ENCODE measurements at places on chromosomes 5 and 9. TPM values are rescaled to one million over a fixed set of nuclear protein-coding genes. Genes with fewer than 3 reads are reported as not detected.

- H3K4me1 ChIP-seq, result no peaks in the 10 kb centered on the region
- H3K27ac ChIP-seq, result no peak overlapping the region
- DNase-seq, result no peak
- no peaks in the 10 kb centered on the region for H3K27me3 ChIP-seq
- no peak overlapping the region for H3K4me3 ChIP-seq
These were observed 470.6 kb upstream of the MPDZ start for GRCh38 chr9:13750061-13750460.

DNA sequence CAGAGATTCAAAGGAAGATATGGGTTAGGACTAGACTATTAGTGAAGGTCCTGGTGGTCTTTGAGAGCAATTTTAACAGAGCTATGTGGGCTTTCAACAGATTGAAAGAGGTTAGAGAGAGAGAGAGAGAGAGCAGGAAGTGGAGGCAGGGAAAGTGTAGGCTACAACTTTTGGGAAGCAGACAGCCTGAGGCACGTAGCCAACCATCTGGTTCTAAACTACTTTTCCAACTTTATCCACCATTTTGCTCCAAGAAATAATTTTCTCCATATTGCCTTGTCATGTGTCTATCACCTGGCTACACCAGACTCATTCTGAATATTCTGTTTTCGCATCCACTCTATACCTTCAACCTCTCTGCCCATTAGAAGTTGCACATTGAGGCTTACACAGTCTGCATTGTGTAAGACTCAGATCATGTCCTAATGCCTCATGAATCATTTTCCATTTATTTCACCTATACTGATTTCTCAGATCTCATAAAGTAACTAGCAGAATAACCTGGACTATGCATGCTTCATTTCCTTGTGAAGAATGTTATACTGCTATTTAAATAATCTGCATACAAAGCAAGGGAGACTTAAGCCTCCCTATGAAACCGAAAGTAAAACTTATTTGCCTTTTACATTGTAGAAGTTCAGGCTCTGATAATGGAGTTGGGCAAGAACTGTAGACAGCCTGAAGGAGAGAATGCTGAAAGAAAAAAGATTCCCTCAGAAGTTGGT is 235.6 kb downstream of the ELAVL2 start:
- H3K4me1 ChIP-seq, result no peaks in the 10 kb centered on the region
- H3K27ac ChIP-seq, result no peak overlapping the region
- H3K27me3 ChIP-seq, result no peaks in the 10 kb centered on the region
- no peak for DNase-seq
- H3K36me3 ChIP-seq, result no peaks in the 10 kb centered on the region
- H3K4me3 ChIP-seq, result peak overlapping the region; percentile 14

DNA sequence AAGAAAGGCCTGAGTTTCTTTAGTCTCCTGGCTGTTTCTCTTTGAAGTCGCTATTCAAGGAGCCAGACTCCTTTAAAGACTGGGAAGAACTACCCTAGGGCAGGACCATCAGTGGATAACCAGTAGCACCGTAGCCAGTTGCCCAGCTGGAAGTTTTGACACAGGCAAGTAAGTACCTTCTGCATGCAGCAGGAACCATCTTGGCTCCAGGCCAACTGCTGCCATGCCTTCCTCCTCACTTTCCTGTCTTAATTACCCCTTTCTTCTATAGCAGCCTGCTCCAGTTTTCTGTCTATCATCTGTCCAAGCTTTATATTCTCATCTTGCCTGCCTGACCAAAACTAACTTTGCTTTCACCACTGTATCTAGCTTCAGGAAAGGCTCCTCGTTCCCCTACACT is 149.7 kb upstream of the SV2C start:
- H3K4me3 ChIP-seq, result no peak overlapping the region
- no peaks in the 10 kb centered on the region for H3K36me3 ChIP-seq
- no peak for DNase-seq
- no peaks in the 10 kb centered on the region for H3K27me3 ChIP-seq
- no peak overlapping the region for H3K27ac ChIP-seq

DNA sequence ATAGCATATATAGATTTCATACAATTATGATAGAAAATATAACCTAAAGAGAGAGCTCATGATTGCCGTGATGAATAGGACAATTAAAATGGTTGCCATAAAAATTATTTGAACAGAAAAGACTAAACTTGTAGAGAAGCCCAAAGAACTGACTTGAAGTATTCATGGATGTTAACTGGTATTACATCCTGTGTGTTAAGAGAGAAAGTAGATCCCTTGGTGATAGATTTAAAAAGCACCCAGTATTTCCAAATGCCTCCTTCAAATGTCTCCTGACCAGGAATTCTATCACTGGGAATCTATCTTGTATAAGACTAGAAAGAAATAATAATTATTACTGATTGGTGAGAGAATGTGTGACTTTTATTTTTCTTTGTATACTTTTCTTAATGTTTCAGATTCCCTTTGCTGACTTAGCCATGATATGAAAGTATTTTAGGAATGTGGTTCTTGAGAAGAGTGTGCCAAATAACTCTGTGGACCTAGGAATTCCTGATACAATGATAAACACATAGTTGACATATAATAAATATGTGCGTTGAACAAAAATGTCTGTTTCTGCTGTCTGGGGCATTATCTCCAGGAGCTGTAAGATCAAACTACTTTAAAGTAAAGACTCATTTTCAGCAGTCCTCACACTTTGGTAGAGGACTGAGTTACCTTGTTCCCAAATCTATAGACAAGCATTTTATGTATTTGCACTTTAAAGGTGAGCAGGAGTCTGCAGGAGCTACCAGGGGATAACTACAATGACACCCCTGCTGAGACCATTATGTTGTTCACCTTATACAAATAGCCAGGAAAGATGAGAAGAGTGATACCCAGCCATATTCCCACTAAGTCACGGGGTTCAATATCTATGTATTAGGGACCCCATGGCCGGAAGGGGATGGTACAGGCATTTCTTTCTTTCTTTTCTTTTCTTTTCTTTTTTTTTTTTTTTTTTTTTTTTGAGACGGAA is 211.1 kb upstream of the TLE4 start:
- no peak overlapping the region for H3K4me3 ChIP-seq
- no peaks in the 10 kb centered on the region for H3K36me3 ChIP-seq
- no peak overlapping the region for H3K27ac ChIP-seq
- no peaks in the 10 kb centered on the region for H3K4me1 ChIP-seq
- H3K27me3 ChIP-seq, result no peaks in the 10 kb centered on the region

DNA sequence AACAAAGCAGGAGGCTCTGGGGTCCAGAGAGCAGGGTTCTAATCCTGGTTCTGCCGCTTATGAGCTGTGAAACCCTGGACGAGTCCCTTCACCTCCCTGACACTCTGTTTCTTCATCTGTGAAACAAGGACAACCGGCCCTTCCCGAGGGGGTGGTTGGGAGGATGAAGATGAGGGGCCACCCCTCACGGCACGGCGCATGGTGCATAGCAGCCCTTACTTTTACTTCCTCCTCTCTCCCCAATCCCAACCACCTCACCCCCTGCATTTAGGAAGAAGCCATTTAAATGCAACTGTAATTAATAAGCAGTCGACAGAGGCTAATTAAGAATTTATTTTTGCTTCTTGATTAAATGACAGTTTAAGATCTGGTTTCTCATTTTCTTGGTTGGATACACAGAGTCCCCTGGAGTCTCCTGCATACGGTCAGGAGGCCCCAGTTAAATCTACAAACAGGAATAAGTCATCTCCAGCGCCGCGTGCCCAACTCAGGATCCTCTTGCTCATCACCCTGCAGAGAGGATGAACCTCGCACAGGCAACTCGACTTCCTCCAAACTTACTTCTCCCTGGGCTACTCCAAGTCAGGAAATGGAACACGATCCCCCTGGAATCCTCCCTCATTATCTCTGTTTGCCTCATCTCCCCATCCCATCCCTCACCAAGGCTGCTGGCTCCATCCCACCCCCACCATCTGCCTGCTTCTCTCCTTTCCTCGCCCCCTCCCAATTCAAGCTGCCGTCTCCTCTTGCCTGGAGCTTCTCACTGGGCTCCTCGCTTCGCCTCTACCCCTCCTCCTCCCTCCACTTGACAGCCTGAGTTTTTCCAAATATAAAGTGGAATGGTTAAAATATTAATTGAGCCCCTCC is 95.9 kb downstream of the HRH2 start:
- H3K27ac ChIP-seq, result no peak overlapping the region
- H3K27me3 ChIP-seq, result peaks cover 55% of the 10 kb centered on the region
- DNase-seq, result no peak
- no peaks in the 10 kb centered on the region for H3K36me3 ChIP-seq
- H3K4me3 ChIP-seq, result no peak overlapping the region
- H3K4me1 ChIP-seq, result no peaks in the 10 kb centered on the region

DNA sequence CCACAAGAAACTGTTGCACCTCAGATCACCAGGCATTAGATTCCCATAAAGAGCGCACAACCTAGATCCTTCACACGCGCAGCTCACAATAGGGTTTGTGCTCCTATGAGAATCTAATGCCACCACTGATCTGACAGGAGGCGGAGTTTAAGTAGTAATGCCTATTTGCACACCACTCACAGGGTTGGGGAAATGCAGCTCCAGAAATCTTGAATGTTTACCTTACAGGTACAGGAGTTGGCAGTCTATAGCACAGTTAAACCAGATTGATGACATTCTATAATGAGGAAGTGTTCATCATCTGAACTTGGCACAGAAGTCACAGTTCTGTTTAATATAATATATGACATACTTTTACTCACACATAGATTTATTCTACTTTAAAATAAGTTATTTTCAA is 732.2 kb upstream of the ZNF608 start:
- no peak overlapping the region for H3K27ac ChIP-seq
- no peak for DNase-seq
- no peaks in the 10 kb centered on the region for H3K36me3 ChIP-seq

The KYAT1 gene
- total RNA-seq, result 6.6 TPM

- no peak overlapping the region for H3K4me3 ChIP-seq
- H3K27me3 ChIP-seq, result no peaks in the 10 kb centered on the region
- H3K36me3 ChIP-seq, result peaks cover 93% of the 10 kb centered on the region
- no peak overlapping the region for H3K27ac ChIP-seq
These were observed 51.0 kb downstream of the JADE2 start for GRCh38 chr5:134576386-134577021.

- no peak for DNase-seq
- H3K4me1 ChIP-seq, result no peaks in the 10 kb centered on the region
- H3K27me3 ChIP-seq, result peaks cover 7% of the 10 kb centered on the region
- no peak overlapping the region for H3K4me3 ChIP-seq
- no peaks in the 10 kb centered on the region for H3K36me3 ChIP-seq
These were observed 9.3 kb upstream of the FRRS1L start for GRCh38 chr9:109176386-109176785.

The SLC6A19 gene
- total RNA-seq, result not detected

The IL7R gene
- 226 TPM for total RNA-seq

The TAF11L10 gene
- not detected for total RNA-seq

- H3K36me3 ChIP-seq, result no peaks in the 10 kb centered on the region
- no peak overlapping the region for H3K27ac ChIP-seq
- H3K4me1 ChIP-seq, result peaks cover 7% of the 10 kb centered on the region
- no peak for DNase-seq
- no peaks in the 10 kb centered on the region for H3K27me3 ChIP-seq
These were observed 102.2 kb downstream of the TRIO start for GRCh38 chr5:14245132-14245925.

- no peak overlapping the region for H3K4me3 ChIP-seq
- no peaks in the 10 kb centered on the region for H3K36me3 ChIP-seq
- H3K4me1 ChIP-seq, result no peaks in the 10 kb centered on the region
- no peak for DNase-seq
- H3K27me3 ChIP-seq, result no peaks in the 10 kb centered on the region
- H3K27ac ChIP-seq, result no peak overlapping the region
These were observed 124.3 kb downstream of the MRPS30 start for GRCh38 chr5:44932922-44933585.

DNA sequence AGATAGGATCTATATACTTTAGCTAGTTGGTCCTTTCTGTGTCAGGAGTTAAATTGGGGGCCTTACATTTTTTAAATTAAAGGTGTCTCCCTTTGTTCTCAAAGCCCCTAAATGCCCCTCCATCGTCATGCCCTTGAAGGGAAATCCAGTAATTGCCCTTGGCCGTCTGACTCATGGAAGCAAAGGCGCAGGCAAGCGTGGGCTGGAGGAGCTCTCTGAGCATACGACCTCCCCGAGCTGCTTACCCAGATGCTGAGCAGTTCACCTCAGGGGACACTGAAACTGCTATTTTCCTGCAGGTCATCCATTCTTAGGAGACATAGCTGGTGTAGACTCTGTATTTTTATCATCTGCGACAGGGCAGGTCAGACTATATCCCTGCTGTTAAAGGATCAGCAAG is 23.0 kb downstream of the PCSK1 start:
- DNase-seq, result no peak
- H3K27ac ChIP-seq, result no peak overlapping the region
- H3K36me3 ChIP-seq, result no peaks in the 10 kb centered on the region
- H3K27me3 ChIP-seq, result no peaks in the 10 kb centered on the region

GRCh38 chr5:78830528-78831046 is 154.5 kb downstream of the ARSB start:
- no peak overlapping the region for H3K27ac ChIP-seq
- no peaks in the 10 kb centered on the region for H3K27me3 ChIP-seq
- H3K4me1 ChIP-seq, result no peaks in the 10 kb centered on the region
- no peak for DNase-seq
- H3K4me3 ChIP-seq, result no peak overlapping the region
- H3K36me3 ChIP-seq, result no peaks in the 10 kb centered on the region

DNA sequence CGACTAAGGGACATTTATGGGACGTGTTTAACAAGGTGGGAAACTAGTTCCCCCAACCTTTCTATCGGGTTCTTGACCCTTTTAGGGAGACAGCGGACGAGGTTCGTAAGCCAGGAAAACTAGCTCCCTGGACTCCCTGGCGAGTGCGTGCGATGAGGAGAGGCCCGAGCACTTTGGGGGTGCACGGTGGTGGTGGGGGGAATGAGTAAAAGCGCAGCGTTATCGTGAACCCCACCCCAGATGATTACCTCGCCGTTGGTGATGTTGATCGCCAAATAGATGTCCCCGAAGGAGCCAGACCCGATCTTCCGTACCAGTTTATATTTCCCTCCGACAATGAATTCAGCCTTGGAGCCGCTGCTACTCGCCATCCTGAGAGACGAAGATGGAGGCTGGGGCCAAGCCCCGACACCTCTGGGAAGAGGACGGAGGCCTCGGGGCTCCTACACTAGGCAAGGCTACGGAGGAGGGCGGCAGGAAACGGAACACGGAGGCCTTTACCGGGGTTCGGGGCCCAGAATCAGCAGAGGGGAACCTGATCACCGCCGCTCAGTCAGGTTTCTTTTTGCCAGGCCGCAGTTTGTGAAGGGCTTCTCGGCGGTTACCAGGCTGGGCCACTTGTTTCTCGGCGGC is 529 bp downstream of the CSNK1A1 start:
- DNase-seq, result no peak

GRCh38 chr9:134996591-134997530 is 79.1 kb upstream of the FCN1 start:
- DNase-seq, result peak; percentile 48
- H3K4me3 ChIP-seq, result no peak overlapping the region
- no peak overlapping the region for H3K27ac ChIP-seq
- H3K4me1 ChIP-seq, result no peaks in the 10 kb centered on the region
- H3K27me3 ChIP-seq, result no peaks in the 10 kb centered on the region

GRCh38 chr5:177538876-177539275 is 15.5 kb downstream of the FAM193B start:
- no peaks in the 10 kb centered on the region for H3K27me3 ChIP-seq
- H3K4me3 ChIP-seq, result no peak overlapping the region
- peaks cover 20% of the 10 kb centered on the region for H3K4me1 ChIP-seq
- no peak overlapping the region for H3K27ac ChIP-seq
- H3K36me3 ChIP-seq, result peaks cover 56% of the 10 kb centered on the region

The SARDH gene
- 6.8 TPM for total RNA-seq

The IL3 gene
- not detected for total RNA-seq

GRCh38 chr5:54692631-54693030 is 175.1 kb downstream of the SNX18 start:
- peaks cover 35% of the 10 kb centered on the region for H3K4me1 ChIP-seq
- no peaks in the 10 kb centered on the region for H3K27me3 ChIP-seq
- H3K4me3 ChIP-seq, result no peak overlapping the region
- H3K36me3 ChIP-seq, result no peaks in the 10 kb centered on the region
- no peak for DNase-seq
